ENCODE measurements at places on chromosomes 6 and 20.

GRCh38 chr6:164925681-164926530 lies 383.5 kb downstream of the C6orf118 start:
- DNase-seq: no peak

DNA sequence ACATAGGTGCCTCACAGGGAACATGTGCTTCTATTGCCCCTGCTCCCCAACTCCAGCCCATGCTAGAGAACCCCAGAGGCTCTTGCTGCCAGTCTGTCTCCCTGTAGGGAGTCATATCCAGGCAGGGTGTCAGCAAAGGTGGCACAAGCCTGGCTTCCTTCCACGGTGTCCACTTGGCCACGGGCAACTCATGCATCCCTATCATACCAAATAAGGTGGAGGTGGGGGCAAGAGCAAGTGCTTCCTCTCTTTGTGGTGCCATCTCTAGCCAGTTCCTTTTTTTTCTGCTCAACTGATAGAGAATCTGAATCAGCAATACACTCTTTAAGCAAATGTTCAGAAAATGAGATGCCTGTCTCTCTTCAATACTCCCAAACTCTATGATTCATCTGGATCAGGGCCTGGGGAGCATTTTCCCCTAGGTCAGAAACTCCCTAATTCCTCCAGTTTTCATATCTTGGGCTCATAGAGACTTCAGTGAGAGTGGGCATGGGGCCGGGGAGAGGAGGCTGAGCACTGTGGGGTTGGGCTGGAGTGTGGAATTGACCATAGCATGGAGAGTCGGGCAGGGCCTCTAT lies 105.1 kb upstream of the GPR6 start:
- DNase-seq: no peak

- no peak for DNase-seq
These were observed 602.7 kb downstream of the PRKN start for GRCh38 chr6:162124710-162125435.

DNA sequence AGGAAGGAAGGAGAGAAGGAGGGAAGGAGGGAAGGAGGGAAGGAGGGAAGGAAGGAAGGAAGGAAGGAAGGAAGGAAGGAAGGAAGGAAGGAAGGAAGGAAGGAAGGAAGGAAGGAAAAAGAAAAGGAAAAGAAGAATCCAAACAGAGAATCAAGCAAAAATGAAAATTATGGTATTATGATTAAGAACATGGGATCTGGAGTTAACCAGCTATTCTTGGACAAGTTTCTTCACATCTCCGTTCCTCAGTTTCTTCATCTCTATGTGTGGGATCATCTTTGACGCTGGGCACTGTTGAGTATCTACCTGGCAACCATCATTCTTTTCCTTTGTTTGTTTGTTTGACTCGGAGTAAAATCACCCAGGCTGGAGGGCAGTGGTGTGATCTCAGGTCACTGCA lies 71.6 kb downstream of the ZNF217 start:
- no peak for DNase-seq

DNA sequence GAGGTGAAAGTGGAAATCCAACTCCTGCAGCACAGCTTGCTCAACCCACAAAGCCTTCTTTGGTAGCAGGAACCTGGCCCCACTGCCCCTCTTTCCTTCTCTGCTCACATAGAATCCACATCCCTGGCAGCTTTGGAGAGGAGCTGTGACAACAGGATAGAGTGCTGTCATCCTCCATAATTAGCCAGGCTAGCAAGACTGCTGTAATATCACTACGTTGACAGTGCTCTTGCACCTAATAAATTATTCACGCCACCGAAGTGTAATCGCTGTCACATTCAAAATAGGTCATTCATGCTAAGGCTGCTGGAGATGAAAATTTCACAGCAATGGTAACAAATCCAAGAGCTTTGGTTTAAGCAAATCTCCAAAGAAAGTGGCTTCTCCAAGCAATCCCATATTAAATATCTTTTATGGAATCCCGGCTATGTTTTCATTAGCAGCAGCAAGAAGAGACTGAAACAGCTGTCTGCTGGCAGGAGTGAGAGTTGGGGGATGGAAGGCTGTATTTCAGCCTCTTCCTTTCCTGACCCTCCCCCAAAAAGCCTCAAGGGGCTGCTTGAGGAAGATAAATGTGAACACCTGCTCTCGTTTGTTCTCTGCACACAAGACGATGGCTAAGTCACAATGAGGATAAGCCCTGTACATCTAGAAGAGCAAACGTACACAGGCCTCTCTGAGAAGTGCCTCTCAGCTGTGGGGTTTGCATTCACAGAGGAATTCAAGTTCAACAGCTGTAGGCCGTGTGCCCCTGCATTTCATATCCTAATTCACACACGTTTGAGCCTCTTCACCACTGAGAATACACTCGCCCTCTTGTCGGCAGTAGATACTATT lies 16.5 kb downstream of the RIPOR2 start:
- DNase-seq: no peak

- DNase-seq: no peak
These were observed 10.3 kb downstream of the KIF25 start for GRCh38 chr6:168007592-168008338.

DNA sequence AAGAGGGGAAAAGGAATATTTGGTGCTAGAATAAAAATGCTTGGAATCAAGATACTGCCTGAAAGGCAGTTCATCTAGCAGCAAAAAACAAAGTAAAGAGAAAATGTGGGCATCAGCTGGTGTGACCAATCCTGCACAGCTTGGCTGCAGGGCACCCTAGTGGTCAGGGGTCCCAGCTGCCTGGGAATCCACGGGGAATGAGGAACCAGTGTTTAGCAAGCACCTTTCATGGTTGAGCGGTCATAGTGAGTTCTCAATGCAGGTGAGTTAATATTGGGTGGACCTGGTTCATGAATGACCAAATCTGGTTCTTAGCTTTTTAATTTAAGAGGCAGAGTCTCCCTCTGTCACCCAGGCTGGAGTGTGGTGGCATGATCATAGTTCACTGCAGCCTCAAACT lies 53.3 kb downstream of the CAP2 start:
- no peak for DNase-seq

GRCh38 chr20:14685183-14685582 lies 347.8 kb upstream of the FLRT3 start:
- no peak for DNase-seq

- DNase-seq: no peak
These were observed 46.2 kb upstream of the SUPT3H start for GRCh38 chr6:45423824-45424450.

- DNase-seq: no peak
These were observed at the start of gene NOX3 for GRCh38 chr6:155455766-155456165. TSS of gene NOX3 (minus strand) at chr6:155455839. CDS start at chr6:155455800, 39 bp downstream.

- DNase-seq: no peak
These were observed 118.1 kb downstream of the FAM120B start for GRCh38 chr6:170424604-170425126.

- no peak for DNase-seq
These were observed 84.3 kb upstream of the RALY start for GRCh38 chr20:33909331-33909921.

DNA sequence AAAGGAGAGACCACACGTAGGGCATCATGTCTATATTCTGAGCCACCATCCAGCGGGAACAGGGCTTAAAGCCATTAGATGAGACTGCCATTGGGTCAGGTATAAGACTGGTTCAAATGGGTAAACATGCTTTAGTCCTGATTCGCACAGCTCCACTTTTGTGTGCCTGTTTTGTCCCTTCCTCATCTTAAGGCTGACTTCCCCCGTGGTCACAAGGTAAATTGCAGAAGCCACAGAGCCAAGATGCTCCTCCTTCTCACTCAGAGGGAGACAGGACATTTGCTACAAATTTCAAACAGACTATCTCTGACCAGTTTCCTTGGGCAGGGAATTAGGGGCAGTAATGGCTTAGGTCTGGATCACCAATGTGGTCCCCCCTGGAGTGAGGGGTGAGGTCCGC lies 11.4 kb upstream of the IFNGR1 start:
- no peak for DNase-seq

GRCh38 chr6:19803331-19804204 lies 33.6 kb upstream of the ID4 start:
- DNase-seq: peak; percentile 79

DNA sequence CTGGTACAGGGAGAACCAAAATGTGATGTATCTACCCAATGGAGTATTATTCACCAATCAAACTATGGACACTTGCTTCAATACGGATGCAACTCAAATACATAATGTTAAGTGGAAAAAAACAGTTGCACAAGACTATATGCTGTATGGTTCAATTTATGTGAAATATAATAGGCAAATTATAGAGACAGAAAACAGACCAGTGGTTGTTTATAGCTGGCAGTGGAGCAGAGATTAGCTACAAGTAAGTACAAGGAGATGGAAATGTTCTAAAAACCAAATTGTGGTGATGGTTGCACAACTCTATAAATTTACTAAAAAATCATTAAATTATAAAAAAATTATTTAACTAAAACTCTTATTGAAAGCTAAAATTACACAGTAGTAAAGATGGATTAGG lies 113.2 kb downstream of the PRDM1 start:
- DNase-seq: no peak

GRCh38 chr20:61588411-61589385 lies 336.6 kb downstream of the CDH4 start:
- DNase-seq: no peak

- DNase-seq: no peak
These were observed 184.0 kb upstream of the FLRT3 start for GRCh38 chr20:14521436-14521835.

GRCh38 chr6:21900730-21901129 lies 307.2 kb downstream of the SOX4 start:
- no peak for DNase-seq

DNA sequence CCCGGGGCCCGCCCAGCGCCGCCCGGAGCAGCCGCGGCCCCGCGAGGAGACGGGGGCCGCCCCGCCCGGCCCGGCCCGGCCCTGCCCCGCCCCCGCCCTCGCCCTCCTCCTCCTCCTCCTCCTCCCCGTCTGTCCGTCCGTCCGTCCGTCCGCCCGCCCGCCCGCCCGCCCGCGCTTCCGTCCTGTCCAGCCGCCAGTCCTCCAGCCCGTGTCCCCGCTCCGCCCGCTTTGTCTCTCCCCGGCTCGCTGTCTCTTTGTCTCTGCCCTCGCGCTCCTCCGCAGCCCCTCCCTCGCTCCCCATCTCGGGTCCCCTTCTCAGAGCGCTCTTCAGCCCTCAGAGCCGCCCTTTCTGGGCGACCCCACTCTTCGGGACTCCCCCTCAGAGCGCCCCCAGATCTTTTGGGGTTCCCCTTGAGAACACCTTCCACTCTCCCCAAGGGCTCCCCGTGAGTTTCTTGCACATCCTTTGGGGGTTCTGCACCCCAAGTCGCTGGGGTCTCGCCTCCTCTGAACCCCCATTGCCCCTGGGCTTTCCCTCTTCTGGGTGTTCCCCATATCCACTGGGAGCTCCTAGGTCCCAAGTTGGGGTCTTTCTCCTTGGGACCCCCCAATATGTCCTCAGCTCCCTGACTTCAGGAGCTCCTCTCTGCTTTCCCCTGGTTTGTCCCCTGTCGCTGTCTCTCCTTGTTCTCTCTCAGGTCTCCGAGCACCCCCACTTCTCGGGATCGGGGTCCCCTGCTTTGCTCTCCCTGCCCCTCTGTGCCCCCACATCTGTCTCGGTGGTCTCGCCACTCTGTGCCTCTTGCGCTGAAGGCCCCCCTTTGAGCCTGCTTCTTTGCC lies 79.5 kb upstream of the MYL9 start:
- no peak for DNase-seq

DNA sequence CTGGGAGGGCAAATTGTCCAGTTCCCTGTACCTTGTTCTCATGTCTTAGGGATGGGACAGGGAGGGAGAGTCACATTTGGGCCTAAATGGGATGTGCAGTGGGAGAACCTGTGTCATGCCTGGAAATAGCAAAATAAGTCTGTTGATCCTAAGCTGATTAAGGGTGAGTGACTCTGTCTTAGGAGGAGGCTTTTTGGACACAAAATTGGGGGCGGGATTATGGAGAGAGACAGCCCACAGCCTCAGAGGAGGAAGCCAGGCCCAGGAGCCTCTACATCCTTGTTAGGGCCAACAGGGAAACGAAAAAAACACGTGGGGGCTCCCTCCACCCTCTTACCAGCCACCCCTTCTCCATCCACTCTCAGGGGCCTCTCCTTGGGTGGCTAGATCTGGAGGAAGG lies 2.2 kb downstream of the KCNB1 start:
- DNase-seq: no peak

DNA sequence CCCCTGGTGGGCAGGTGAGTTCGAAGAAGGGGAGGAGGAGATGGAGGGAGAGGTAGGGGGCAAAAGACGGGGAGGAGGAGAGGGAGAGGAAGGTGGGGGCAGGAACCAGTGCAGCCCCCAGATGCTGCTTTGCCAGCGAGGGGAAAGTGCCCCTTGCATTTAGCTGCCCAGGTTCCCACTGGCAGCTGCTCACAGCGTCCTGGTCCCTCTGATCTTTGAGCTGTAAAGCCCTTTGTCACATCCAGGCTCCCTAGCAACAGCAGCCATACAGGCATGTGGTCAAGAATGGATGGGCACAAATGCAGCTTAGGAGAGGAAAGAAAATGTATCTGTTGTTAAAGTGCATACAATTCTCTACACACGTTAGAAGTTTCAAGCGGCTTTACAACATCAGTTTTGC lies 160.9 kb downstream of the CD83 start:
- no peak for DNase-seq

DNA sequence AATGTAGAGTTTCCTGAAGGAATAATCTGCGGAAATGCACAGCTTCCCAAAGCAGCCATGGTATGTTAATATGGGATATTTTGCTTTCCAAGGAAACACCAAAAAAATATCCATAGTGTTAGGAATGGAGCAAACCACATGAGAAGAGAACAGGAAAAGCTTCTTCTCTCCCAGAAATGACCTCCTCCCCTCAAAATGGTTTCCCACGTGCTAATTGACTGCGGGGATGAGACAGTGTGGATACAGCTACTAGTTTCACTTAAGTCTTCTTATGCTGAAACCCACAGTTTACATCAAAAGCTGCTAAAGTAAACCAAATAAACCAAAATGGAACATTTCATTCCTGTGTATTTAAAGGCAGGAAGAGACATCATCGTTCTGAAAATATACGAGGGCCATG lies 69.4 kb downstream of the FYN start:
- DNase-seq: no peak

DNA sequence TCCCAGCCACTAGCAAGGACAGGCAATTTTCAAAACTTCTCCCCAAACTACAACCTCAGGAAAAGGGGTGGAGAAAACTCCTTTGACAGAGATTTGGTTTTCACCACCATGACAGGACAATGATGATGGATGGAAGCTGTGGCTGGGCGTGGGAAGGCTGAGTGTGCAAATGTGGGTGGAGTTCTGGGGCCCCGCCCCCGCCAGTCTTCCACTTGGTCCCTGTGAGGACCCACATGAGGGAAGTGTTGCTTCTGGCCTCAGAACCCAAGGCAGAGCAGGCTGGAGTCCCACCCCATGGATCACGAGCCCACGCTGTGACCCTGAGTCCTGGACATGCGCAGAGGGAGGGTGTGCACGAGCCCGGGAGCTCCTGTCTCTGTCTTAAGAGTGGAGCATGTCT lies 21.5 kb upstream of the MRGBP start:
- DNase-seq: no peak

GRCh38 chr20:48846516-48847492 lies 19.0 kb upstream of the PREX1 start:
- no peak for DNase-seq

GRCh38 chr6:75503291-75503690 lies 9.7 kb upstream of the FILIP1 start:
- DNase-seq: no peak

Data from left renal pelvis (tissue), 4 donors.